Activated T-helper 1 cell treated with anti-CD3 and anti-CD28 coated beads, Interleukin-12 subunit alpha, Interleukin-12 subunit beta, Interleukin-2, Interleukin-4 antibody, amounts not matched to agents 30 ng/mL and 10 ng/mL and 1 ng/mL, durations not matched to agents 14 hours and 24 hours and 36 hours (primary cell): ENCODE measurements at places on chromosomes 2 and 18. TPM values are rescaled to one million over a fixed set of nuclear protein-coding genes. Genes with fewer than 3 reads are reported as not detected.

CBLN2 gene
- not detected in 2 replicates for total RNA-seq

GRCh38 chr2:215660687-215661086 lies 224.8 kb upstream of the FN1 start:
- DNase-seq, result no peak

DNA sequence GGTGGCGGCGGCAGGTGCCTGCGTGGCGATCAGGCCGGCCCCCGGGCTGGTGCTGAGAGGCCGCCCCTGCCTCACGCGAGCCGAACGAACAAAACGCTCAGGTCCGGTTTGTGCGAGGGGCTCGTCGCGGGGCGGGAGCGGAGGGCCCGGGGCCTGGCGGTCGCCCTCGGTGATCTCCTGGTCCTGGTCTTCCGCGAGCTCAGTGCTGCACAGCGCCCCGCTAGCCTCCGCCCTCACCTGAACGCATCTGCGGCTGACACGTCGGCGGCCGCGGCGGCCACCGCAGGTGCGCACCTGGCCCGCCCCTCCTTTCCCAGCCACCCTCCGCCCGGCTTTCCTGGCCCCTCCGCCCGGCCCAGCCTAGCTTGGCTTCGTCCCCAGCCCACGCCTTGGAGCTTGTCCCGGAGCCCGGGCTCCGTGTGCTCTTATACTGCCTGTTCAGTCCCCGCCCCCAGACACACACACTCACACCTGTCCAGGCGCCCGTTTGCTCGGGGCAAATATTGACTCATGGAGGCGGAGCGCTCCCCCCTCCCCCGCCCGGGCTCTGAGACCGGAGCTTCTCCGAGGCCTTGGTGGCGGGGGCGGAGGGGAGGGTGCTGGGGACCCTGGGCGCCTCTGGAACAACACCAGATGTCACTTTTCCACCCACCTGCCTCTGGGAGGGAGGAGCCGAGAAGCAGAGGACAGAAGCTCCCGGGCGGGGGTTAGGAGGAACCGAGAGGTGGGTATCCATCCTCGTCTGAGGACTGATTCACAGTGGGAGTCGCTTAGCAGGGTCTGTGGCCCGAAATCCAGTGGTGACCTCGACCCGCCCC lies 8.6 kb upstream of the CRYBA2 start:
- no peak for DNase-seq

DNA sequence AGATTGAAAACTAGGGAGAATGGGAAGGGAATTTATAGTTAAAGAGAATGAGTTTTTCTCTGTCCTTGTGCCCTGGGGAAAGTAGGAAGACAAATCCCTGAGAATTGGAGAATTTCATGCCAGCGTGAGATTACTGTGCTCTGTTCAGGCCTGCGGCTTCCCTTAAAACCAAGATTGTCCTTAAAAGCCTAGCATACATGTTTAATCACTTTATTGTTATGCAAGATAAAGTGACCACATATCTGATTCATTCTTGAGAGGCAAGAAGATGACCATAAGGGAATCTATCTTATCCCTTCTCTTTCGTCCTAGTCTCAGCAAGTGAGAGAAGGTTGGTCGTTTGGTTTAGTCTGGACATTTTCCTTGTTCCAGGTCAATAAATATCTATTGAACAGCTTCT lies 75.9 kb downstream of the ADCYAP1 start:
- DNase-seq, result no peak

POTEJ gene
- not detected in 2 replicates for total RNA-seq

DNA sequence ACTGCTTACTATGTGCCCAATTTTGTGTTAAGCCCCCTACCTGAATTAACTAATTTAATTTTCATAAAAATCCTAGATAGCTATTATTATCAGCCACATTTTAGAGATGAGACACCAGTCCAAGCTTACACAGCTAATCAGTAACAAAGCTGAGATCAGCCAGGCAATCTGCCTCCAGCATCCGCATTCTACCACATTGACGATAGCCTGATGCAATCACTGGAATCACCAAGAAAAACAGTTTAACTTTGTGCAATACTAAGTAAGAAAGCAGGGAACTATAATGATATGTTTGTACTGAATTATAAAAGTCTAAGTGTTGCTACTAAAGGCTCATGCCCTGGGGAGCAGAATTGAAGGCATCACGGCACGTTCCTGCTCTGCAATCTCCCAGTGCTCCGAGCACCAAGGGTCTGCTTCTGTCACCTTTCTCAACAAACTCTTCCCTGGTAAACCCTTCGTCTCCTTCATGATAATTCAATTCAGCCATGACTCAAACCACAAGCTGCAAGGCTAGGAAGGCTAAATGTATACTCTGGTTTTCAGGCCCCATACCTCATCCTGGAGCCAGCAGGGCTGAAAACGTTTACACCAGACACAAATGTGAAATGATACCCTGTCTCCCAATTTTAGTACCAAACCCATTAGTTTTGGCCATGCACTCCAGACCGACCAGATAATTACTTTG lies 19.4 kb downstream of the KANSL3 start:
- no peak for DNase-seq

DNA sequence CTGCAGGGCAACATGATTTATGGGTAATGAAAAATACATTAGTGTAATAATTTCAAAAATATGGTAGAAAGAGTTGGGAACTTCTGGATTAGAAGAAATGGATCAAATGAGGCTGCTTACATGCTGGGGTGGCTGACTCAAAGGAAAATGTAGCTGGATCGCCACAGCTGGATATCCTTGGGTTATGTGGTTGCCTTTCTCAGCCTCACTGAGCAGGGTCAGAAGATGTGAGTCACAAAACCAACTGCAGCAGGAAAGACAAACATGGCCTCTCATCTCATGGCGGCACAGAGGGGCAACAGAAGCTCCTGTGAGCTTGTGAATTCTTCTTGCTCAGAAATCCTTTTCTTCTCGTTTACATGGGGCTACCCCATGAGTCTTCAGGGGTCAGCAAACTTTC lies 317.1 kb upstream of the SPRED2 start:
- DNase-seq, result no peak

GRCh38 chr2:188475945-188476344 lies 184.3 kb downstream of the GULP1 start:
- DNase-seq, result no peak

LHCGR gene
- not detected in 2 replicates for total RNA-seq

SERPINB4 gene
- total RNA-seq, result not detected in 2 replicates

GRCh38 chr2:55168221-55169154 lies 63.6 kb downstream of the CLHC1 start:
- peak; percentile 10 for DNase-seq

ALK gene
- total RNA-seq, result not detected in 2 replicates

GRCh38 chr18:24170360-24170759 lies 31.5 kb downstream of the CABYR start:
- DNase-seq, result no peak

LDLRAD4 gene
- total RNA-seq, result 34.5 and 35.2 TPM in 2 replicates

GRCh38 chr2:51165534-51166260 lies 133.8 kb upstream of the NRXN1 start:
- DNase-seq, result no peak

DNA sequence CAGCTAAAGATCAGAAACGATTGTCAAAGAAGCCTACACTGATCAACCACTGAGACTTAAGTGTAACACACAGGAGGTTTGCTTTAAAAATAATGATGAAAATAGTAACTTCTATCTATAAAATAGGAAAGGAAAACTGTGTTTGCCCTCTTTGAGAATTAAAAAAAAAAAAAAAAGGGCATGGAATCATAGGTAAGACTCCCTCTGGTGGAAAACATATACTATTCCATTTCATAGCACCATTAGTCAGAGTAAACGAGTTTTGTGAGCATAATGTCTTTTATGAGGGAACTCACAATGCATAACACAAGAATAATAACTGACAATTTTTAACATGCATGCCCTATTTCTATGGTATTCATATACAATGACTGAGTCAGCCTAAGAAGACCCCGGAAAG lies 36.3 kb downstream of the SLC35F5 start:
- no peak for DNase-seq

CRYBA2 gene
- total RNA-seq, result 0.36 TPM in 1 of 2 replicates, not detected in the other

DNA sequence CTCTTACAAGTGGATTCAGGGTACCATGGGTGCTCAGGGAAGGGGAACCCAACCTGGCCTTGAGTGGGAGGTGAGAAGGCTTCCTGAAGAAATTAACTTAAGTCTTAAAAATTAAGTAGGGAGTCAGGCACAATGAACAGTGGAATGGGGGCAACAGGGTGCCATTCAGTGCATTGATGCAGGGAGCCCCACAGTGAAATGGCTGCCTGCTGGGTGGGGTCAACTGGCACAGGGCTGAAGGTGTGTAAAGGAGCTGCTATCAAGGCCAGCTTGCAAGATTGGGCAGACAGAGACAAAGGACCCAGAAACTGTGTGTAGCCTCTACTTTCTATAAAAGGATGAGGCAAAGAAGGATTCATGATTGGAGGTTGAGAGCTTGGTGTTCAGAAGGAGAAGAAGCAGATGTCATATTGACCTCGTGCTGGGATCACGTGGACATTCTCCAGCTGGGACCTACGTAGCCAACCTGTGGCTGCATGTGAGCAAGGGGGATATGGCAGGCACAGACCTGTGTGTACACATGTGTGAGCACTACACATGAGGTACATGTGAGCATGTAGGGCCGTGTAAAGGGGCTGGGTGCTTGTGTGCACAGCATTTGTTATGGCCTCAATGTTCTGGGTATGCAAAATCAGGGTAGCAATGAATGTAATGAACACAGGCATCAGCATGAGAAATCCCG lies 209.5 kb upstream of the HAAO start:
- DNase-seq, result no peak

DNA sequence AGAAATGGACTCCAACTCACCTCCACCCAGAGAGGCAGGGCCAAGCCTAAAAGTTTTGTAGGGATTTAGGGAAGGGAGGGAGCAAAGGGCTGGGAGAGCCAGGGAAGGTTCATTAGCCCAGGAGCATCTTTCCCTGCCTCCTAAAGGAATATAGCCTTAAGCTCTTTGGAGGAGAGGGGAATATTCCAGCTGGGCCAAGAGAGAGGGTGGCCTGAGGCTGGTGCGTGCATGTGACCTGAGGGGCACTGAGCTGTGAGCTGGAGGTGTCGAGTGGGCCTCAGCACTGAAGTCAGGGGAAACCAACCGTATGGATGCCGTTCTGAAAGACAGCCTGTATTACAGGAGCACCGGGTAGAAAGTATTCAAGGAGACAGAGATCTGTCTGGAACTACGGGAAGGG lies 112.6 kb downstream of the KLHL29 start:
- no peak for DNase-seq
